ENCODE measurements at places on chromosomes 4 and X. TPM values are rescaled to one million over a fixed set of nuclear protein-coding genes. Genes with fewer than 3 reads are reported as not detected.
A peak's percentile ranks its signal among the peaks of the same experiment; 100 is the strongest.

- no peak overlapping the region for H3K4me3 ChIP-seq
- no peaks in the 10 kb centered on the region for H3K4me1 ChIP-seq
- peaks cover under 1% of the 10 kb centered on the region for H3K36me3 ChIP-seq
- DNase-seq, result no peak
Measured at GRCh38 chrX:129800186-129800585, 20.4 kb downstream of the SASH3 start.

GRCh38 chr4:26330946-26331345, 10.1 kb downstream of the RBPJ start:
- no peak overlapping the region for H3K4me3 ChIP-seq
- peaks cover 3% of the 10 kb centered on the region for H3K4me1 ChIP-seq
- H3K36me3 ChIP-seq, result no peaks in the 10 kb centered on the region
- H3K27me3 ChIP-seq, result no peaks in the 10 kb centered on the region

- H3K4me3 ChIP-seq, result peak within 1 kb of the TSS; percentile 83
- no peaks in the 10 kb centered on the region for H3K36me3 ChIP-seq
- DNase-seq, result peak; percentile 40
- peaks cover 6% of the 10 kb centered on the region for H3K4me1 ChIP-seq
- no peaks in the 10 kb centered on the region for H3K27me3 ChIP-seq
- H3K27ac ChIP-seq, result peak within 1 kb of the TSS; percentile 79
Measured at GRCh38 chr4:15778289-15779241, at the start of gene CD38. Gene CD38 (plus strand): TSS chr4:15778328. CDS start chr4:15778415, 87 bp downstream.

DNA sequence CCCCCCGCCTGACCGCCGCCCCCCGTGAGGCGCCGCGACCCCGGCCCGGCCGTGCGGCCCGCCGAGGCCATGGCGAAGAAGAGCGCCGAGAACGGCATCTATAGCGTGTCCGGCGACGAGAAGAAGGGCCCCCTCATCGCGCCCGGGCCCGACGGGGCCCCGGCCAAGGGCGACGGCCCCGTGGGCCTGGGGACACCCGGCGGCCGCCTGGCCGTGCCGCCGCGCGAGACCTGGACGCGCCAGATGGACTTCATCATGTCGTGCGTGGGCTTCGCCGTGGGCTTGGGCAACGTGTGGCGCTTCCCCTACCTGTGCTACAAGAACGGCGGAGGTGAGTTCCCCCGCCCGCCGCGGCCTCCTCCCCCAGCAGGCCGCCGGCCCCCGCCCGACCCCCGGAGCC, 780 bp downstream of the SLC6A8 start:
- no peaks in the 10 kb centered on the region for H3K27me3 ChIP-seq
- DNase-seq, result no peak
- H3K4me1 ChIP-seq, result no peaks in the 10 kb centered on the region
- no peaks in the 10 kb centered on the region for H3K36me3 ChIP-seq
- H3K27ac ChIP-seq, result no peak overlapping the region
- H3K4me3 ChIP-seq, result no peak overlapping the region

- H3K4me3 ChIP-seq, result no peak overlapping the region
- H3K27me3 ChIP-seq, result no peaks in the 10 kb centered on the region
- no peaks in the 10 kb centered on the region for H3K36me3 ChIP-seq
- no peak for DNase-seq
Measured at GRCh38 chrX:112751076-112751475, 71.3 kb upstream of the LHFPL1 start.

DNA sequence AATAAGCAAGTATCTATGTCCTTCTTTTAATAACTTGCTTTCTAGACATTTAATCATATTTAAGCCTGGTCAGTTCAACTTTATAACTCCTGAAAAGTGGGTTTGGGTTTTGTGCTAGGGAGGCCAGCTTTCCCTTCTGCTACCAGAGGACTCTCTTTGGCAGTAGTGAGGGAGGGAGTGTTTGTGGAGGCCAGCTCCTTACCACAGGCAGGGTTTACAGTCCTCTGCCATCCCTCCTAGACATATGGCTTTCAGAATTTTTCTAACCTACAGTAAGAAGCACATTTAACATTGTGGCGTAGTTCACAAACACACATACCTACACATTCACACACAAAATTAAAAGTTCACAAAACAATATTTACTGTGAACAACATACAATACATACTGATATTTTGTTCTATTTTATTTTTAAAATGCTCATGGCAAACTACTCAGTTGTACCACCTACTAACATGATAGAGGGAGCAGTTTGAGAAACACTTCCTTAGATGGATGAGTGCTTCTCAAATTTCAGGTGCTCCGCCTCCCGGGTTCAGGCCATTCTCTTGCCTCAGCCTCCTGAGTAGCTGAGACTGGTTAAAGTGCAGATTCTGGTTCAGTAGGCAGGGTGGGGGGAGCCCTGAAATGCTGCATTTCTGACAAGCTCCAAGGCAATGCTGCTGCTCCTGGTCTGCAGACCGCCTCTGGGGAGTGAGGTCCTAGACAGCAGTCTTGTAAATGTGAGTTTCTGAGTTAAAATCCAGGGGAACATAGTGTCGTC, 86.7 kb downstream of the PTTG2 start:
- no peak for DNase-seq
- no peaks in the 10 kb centered on the region for H3K4me1 ChIP-seq

DNA sequence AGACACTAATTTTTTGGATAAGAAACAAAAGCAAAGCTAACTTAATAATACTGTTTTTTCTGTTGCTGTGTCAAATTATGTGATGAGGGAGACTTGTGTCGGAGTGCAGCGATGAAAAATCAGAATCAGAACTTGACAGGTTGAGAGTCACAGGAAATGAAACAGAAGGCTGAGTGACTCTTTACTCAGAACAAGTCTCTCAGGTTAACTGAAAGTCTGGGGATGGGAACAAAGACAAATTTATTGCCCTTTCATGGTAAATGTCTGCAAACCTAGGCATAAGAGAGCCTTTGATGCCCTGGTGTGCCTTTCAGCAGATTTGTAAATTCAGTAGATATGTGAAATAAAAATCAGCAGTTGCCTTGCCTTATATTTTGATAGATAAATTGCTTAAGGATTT, 96.0 kb downstream of the ADGRL3 start:
- DNase-seq, result no peak
- H3K27ac ChIP-seq, result no peak overlapping the region
- no peaks in the 10 kb centered on the region for H3K4me1 ChIP-seq
- H3K27me3 ChIP-seq, result no peaks in the 10 kb centered on the region
- no peak overlapping the region for H3K4me3 ChIP-seq

DNA sequence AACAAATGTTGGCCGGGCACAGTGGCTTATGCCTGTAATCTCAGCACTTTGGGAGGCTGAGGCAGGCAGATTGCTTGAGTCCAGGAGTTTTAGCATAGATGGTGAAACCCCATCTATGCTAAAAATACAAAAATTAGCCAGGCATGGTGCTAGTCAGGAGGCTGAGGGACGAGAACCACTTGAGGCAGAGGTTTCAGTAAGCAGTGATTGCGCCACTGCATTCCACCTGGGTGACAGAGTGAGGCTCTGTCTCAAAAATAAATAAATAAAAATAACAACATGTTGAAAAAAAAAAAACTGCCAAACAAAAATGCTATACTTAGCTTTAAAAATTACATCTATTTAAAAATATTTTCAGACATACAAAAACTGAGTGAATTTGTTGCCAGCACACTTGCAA, 374.2 kb upstream of the SMIM31 start:
- no peak for DNase-seq
- H3K27ac ChIP-seq, result no peak overlapping the region
- H3K4me1 ChIP-seq, result peaks cover 7% of the 10 kb centered on the region
- H3K4me3 ChIP-seq, result no peak overlapping the region

GRCh38 chr4:183532821-183533220, 28.0 kb downstream of the ING2 start:
- H3K27ac ChIP-seq, result no peak overlapping the region
- no peaks in the 10 kb centered on the region for H3K27me3 ChIP-seq
- H3K36me3 ChIP-seq, result no peaks in the 10 kb centered on the region
- H3K4me3 ChIP-seq, result no peak overlapping the region
- no peaks in the 10 kb centered on the region for H3K4me1 ChIP-seq

GRCh38 chr4:14184265-14184664, 556.7 kb upstream of the BOD1L1 start:
- no peak for DNase-seq
- H3K27ac ChIP-seq, result no peak overlapping the region
- no peaks in the 10 kb centered on the region for H3K36me3 ChIP-seq
- H3K27me3 ChIP-seq, result no peaks in the 10 kb centered on the region
- no peak overlapping the region for H3K4me3 ChIP-seq

- peak overlapping the region; percentile 38 for H3K4me3 ChIP-seq
- no peak for DNase-seq
- peaks cover 3% of the 10 kb centered on the region for H3K4me1 ChIP-seq
- no peaks in the 10 kb centered on the region for H3K36me3 ChIP-seq
- peaks cover 11% of the 10 kb centered on the region for H3K27me3 ChIP-seq
Measured at GRCh38 chr4:84482564-84483563, 16.2 kb downstream of the NKX6-1 start.

DNA sequence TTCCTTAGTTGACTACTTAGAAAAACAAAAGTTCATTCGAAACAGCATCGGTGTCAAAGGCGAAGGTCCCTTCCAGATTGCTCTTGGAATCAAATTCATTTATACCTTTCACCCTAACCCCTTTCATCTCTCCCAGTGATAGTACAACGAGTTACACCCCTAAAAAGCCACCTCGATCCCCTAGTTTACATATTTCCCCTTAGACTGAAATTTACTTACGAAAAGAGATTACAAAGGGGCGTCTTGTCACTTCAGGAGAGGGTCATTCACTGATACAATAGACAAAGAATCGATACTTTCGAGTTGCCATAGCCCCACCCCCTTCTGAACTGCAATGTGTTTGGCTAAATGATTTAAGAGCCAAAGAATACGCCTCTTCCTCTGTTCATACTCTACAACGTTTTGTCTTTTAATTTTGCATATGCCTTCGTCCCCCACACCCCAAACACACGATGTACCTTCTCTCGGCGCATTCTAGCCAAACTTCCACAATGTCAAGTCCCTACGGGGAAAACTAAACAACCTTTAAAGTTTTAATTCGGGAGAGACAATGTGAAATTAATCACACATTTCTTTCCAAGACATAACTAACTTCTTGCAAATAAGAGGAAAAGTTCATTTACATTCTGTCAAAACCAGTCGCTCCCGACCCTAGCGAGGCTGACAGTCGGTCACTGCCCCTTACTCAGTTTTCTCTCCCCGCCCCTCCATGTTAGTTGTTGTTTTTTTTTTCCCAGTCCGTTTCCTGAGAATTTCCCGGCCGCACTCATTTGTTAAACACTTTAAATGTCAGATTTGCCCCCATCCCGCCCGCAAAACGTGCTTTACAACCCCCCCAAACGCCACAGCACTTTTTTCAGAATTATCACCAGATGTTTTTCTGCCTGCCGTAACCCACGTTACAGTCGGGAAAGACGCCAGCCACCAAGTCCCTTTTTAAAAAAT, 88.6 kb downstream of the HPRT1 start:
- no peaks in the 10 kb centered on the region for H3K36me3 ChIP-seq
- H3K4me1 ChIP-seq, result no peaks in the 10 kb centered on the region
- DNase-seq, result no peak
- peak overlapping the region; percentile 32 for H3K27ac ChIP-seq
- H3K27me3 ChIP-seq, result peaks cover 17% of the 10 kb centered on the region

GRCh38 chr4:137678796-137679195, 146.5 kb upstream of the PCDH18 start:
- no peaks in the 10 kb centered on the region for H3K36me3 ChIP-seq
- no peak overlapping the region for H3K27ac ChIP-seq
- no peaks in the 10 kb centered on the region for H3K27me3 ChIP-seq

GRCh38 chrX:124229374-124229773, 103.1 kb upstream of the TEX13D start:
- no peaks in the 10 kb centered on the region for H3K27me3 ChIP-seq
- DNase-seq, result no peak
- no peak overlapping the region for H3K27ac ChIP-seq
- no peaks in the 10 kb centered on the region for H3K36me3 ChIP-seq
- H3K4me3 ChIP-seq, result no peak overlapping the region

GRCh38 chr4:37584493-37585060, 101.6 kb downstream of the RELL1 start:
- H3K4me1 ChIP-seq, result no peaks in the 10 kb centered on the region
- H3K27me3 ChIP-seq, result no peaks in the 10 kb centered on the region

Gene SMIM10L2A
- polyA plus RNA-seq, result 0.09 TPM

Gene SSX4B
- polyA plus RNA-seq, result not detected

Gene ZNF711
- 0.69 TPM for polyA plus RNA-seq

Gene ADH1A
- polyA plus RNA-seq, result 554 TPM

Gene EVC2
- 0.26 TPM for polyA plus RNA-seq

Gene CT83
- not detected for polyA plus RNA-seq

Gene SSX4
- not detected for polyA plus RNA-seq

Gene CFAP99
- polyA plus RNA-seq, result 0.36 TPM

Gene AADAT
- 11.1 TPM for polyA plus RNA-seq

Gene PDE5A
- polyA plus RNA-seq, result 0.61 TPM

Gene ITIH6
- not detected for polyA plus RNA-seq

Gene SSX3
- not detected for polyA plus RNA-seq
